ENCODE measurements at places on chromosomes 12 and 14. TPM values are rescaled to one million over a fixed set of nuclear protein-coding genes. Genes with fewer than 3 reads are reported as not detected.

The DNAL1 gene
- total RNA-seq: 19.5 TPM

The SLCO1B1 gene
- not detected for total RNA-seq

The MIP gene
- total RNA-seq: not detected

The CNOT2 gene
- 65.9 TPM for total RNA-seq

The CLEC4E gene
- total RNA-seq: 11.3 TPM

All from mesenteric fat pad (tissue), 1 donor.